Effector memory CD4-positive, alpha-beta T cell (primary cell): ENCODE measurements at places on chromosomes 1 and 21.

DNA sequence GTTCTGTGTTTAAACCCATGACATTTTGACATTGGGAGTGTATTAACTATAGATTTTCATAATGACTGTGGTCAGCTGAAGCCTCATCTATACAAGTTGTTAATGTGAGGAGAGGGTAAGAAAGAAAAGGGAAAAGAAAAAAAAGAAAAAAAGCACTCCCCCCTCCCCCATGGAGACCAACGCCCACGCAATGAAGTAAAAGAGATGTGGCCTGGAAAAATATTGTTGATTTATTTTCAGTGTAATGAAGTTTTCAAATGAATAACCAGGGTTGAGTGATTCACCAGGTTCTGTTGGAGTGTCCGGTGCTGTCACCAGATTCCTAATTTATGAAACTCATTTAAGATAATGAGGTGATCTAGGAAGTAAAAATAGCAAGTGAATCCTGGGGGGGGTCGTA is 4.7 kb downstream of the RNF220 start:
- no peak for DNase-seq

- DNase-seq = no peak
Measured at GRCh38 chr21:37758982-37759381, 157.3 kb downstream of the KCNJ6 start.

DNA sequence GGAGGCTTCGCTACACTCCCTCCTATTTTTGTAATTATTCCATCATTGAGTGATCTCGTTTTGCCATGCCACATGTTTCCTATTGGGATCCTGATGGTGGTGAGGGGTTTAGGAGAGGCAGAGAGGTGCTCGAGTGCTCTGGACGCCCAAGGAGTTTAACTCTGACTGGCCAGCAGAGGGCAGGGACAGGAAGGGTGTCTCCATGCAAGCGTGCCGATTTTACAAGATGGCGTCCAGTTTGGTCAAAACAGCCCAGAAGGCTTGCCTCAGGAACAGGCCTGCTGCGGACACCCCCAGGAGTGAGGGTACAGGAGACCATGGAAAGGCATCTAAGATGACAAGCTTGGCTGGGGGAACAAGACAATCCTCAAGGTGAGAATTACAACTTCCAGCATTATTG is 33.8 kb upstream of the KCNE2 start:
- DNase-seq = no peak

DNA sequence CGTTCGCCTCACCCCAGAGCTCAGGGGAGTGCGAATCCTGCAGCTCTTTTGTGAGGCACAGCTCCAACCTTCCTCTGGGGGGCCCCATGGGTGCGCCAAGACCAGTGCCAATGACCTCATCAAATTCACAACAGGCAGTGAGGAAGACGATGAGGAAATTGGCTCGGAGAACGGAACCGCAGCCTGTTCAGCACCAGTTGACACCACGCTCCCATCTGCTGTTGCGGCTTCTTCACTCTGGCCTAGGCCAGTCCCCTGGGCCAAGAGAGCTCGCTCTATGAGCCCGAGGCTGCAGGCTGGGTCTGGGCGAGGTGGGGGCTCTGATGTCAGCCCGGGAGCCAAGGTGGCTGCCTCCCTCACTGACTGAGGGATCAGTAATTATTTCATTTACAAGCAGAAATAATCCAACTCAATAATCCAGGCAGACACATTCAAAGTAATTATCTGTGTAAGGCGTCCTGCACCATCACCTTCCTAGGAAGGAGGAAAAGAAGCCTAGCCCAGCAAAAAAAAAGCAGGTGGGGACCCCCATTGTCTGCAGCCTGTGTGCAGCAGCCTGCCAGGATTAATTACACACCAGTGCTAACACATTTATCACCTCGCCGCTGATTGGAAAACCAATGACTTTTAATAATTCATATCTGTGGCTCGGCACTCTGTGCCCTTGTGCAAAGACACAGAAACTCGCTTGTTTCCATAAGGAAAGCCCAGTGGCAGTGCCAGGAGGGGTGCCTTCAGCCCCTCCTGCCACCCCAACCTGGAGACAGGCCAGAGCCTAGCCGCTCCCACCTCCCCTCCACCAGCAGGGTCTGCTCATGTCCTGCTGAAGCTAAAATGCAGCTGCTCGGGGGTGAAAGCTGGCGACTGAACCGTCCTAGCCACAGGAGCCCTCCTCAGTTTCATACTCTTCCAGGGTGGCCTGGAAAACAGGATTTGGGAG is 1.9 kb downstream of the PLEKHA6 start:
- DNase-seq = no peak

DNA sequence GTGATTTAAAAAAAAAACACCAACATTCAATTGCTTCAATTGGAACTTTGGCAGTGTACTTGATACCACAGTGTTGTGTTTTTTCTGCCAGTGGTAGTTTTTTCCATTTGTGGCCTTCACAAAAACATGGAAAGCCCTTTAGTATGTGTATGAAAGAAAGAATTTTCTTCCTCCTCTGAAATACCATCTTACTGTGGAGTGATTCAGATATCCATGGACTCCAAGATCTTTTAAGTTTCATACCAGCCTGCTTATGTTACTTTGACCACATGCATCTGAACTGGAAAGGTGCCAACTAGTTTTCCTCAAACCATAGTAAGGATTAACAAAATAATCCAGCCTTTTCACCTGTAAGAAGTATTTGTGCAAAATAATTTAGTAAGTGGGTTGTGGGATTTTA is 3.4 kb downstream of the PPP2R5A start:
- no peak for DNase-seq

GRCh38 chr1:223363057-223363855 is 720 bp downstream of the SUSD4 start:
- peak; percentile 14 for DNase-seq

DNA sequence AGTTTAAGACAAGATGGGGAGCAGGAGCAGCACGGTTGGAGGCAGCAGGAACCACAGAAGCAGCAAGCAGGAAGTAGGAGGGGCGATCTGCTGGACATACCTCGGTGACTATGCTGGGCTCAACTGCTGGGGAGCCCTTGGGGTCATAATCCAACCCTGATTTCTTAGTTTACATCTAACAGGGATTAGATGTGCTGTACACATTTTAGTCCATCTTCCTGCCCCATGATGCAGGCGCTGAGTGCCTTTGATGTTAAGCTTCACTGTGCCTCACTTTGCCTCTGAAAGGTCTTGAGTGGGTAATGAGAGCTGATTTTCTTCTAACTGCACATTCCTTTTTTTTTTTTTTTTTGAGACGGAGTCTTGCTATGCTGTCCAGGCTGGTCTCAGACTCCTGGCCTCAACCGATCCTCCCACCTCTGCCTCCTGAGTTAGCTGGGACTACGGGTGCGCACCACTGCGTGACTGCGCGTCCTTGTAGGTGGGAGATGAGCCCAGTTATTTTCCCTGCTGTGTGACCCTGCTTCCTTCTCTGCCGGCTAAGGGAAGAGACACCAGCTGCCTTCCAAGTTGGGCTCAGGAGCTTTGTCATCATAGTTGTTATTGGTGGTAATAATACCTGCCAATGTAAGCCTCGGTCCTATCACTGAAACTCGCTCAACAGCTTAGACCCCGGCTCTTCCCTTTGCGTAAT is 1.1 kb upstream of the RCAN3 start:
- peak; percentile 27 for DNase-seq

- DNase-seq = no peak
Measured at GRCh38 chr1:226953175-226953800, 13.2 kb downstream of the COQ8A start.

DNA sequence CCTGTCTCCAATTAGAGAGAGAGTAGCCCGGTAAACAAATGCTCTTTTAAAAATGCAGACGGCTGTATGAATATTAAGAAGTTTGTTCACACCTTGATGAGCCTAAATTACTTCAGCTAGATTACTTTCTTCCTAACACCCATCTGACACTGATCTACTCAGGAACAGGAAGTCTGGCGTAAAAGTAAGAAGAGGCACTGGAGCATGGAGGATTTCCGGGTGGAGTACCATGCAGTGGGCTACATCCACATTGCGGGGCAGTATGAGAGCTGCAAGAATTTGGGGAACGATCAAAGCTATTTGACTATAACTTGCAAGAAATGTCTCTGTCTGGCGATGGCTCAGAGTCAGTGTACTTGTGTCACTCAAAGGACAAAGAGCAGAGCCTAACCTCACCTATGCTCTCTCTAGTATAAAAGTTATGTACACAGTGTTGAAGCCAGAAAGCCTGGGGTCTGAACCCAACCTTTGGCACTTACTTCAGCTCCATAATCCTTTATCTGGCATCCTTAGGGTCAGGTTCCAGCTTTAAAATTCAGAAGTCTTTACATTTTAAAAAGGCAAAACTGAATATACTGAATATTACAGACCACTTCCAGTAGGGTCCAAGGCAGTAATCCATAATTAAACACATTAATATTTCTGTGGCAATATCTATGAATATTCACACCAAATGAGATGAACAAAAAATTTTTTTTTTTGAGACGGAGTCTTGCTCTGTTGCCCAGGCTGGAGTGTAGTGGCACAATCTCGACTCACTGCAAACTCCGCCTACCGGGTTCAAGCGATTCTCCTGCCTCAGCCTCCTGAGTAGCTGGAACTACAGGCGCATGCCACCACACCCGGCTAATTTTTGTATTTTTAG is 7.9 kb upstream of the GNPAT start:
- DNase-seq = no peak

- no peak for DNase-seq
Measured at GRCh38 chr1:156262461-156263287, 14.8 kb upstream of the PAQR6 start.

DNA sequence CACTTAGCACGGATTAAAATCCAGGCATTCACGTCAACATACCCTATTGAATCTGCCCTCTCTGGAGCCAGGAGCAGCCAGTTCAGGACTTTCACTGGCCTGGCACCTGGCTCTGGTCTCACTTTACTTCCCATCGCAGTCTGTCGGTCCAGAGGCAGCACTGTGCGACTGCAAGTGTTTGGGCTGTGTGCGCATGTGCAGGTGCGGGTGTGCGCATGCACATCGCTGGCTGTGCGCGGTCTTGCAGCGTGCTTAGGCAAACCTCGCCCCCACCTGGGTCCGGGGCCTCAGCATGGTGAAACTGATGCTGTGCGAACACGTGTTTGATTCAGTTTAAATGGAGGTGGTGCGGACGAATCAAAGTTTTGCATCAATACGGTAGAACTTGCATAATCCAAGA is 38.0 kb downstream of the ATF3 start:
- DNase-seq = no peak

DNA sequence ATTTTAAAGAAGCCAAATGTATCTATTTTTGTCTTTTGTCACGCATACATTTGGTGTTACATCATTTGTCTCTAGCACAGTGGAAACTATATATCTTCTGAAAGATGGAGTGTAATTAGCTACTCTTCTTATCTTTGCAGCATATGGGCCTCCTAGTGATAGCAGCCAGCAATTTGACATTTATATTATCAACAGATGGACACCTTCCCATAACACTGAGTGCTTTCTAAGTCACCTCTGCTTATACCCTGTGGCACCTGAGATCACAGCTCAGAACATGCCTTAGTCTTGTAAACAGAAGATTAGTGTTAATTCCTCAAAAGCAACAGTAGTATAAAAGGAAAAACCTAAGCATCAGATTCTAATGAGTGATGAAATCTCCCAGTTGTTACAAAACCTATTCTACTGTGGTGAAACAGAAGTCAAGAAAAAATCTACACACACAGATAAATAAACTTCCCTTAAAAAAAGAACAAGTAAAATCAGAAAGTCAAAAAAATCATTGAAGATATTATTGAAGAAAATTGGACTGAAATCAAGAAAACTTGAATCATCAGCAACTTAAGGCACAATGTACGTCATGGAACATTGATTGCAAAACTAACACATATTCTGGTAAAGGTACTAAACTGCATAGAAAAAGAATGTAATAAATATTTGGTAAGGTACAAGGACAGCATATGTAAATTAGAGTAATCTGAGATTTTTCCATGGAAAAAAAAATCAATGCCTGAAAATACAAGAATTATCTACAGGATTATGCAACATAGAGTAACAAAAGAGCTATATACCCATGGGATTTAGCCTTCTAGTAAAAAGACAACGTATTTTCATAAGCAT is 61.7 kb downstream of the KCNT2 start:
- no peak for DNase-seq

DNA sequence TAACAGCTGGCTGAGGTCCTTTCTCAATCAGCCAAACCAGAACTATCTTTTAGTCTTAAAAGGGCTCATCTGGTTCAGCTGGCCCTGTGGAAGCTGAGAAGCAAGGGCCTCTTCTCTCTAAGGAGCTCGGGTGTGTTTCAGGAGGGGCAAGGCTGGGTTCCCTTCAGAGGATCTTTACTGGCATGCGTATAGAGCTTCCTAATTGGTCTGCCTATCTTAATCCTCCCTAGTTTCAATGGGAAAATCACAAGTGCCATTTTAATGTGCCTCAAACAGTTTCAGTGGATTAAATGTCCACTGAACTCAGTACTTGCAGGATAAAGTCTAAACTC is 81.5 kb upstream of the LBR start:
- no peak for DNase-seq

GRCh38 chr1:230682882-230683610 is 30.9 kb downstream of the AGT start:
- DNase-seq = no peak

- no peak for DNase-seq
Measured at GRCh38 chr1:115977499-115978258, 1.4 kb downstream of the SLC22A15 start.

DNA sequence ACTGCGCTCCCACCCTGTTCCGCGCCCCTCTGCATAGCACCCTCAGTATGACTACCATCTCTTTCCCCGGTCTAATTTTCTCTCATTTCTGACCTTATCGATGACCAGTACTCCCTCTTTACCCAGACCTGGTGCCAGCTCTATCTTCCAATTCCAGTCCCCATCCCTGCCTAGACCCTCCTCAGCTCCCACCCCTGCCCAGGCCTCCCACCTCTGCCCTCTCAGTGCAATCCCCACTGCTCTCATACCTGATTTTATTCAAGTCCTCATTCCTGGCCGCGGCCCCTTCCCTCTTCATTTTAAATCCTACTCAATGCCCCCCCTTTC is 1.3 kb downstream of the USP24 start:
- no peak for DNase-seq

DNA sequence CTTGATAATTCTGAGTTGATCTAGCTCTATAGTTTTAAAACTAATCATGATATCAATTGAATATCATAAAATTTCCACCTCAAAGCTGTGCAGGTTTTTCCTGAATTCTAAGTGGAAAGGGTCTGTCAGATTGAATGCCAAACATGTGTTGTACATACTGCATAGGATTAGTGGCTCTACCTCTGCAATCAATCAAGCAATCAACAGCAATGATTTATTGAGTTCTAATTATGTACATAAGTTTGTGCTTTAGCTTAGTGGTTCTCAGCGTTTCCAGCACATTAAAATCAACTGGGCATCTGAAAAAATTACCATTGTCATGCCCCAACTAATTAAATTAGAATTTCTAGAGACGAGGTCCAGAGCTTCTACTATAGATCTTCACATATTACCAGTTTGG is 251.5 kb downstream of the BACH1 start:
- no peak for DNase-seq

- no peak for DNase-seq
Measured at GRCh38 chr1:182065126-182065845, 3.8 kb upstream of the ZNF648 start.
